ENCODE measurements at places on chromosomes 7 and 10.
A peak's percentile ranks its signal among the peaks of the same experiment; 100 is the strongest.

- DNase-seq: no peak
These were observed 582.2 kb upstream of the ZWINT start for GRCh38 chr10:56943221-56943755.

GRCh38 chr7:100353685-100354330 lies 4.1 kb upstream of the PILRB start:
- DNase-seq: no peak

GRCh38 chr7:47814905-47815613 lies 133.2 kb downstream of the PKD1L1 start:
- DNase-seq: no peak

GRCh38 chr10:60048091-60048501 lies 141.7 kb upstream of the CCDC6 start:
- DNase-seq: peak; percentile 86

GRCh38 chr7:459584-460373 lies 59.9 kb downstream of the PDGFA start:
- DNase-seq: no peak

- no peak for DNase-seq
These were observed 348.0 kb downstream of the SORCS1 start for GRCh38 chr10:106816318-106817085.

DNA sequence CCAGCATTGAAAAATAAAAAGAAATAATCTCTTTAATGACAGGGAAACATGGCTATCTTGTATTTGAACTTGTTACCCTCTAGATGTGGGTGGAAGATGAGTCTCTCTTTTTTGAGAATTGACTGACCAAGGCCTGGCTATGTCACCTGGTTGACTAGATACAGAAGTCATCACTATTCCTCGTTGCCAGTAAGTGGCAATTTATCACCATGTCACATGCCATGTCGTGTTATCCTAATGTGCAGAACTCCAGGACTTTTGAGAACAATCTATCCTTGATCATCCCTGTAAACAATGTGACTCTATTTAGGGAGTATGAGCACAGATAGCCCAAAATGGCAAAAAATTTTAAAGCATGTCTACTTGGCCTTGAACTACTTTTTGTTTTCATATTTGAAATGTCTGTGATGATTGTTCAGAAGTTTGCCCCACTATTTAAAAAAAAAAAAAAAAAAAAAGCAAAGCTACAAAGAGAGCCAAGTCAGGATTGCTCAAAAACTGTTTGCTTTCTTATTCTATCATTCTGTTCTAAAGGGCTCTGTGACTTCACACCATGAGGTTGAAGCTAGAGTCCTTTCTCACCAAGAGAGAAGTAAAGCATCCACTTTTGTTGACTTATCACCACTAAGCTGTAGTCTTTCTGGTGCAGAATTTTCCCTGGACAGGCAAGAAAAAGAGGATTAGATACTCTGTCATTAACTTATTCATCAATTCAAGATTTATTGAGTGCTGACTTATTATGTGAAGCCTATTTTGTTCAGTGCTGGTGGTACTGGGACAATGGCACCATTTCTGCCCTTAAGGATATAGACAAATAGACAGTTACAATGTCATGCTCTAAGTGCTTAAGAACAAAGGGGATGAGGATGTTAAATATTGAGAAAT lies 10.4 kb upstream of the WIPF3 start:
- DNase-seq: no peak

GRCh38 chr10:44069573-44069972 lies 315.3 kb downstream of the CXCL12 start:
- DNase-seq: peak; percentile 35

GRCh38 chr7:36986948-36987724 lies 262.8 kb upstream of the AOAH start:
- peak; percentile 83 for DNase-seq

DNA sequence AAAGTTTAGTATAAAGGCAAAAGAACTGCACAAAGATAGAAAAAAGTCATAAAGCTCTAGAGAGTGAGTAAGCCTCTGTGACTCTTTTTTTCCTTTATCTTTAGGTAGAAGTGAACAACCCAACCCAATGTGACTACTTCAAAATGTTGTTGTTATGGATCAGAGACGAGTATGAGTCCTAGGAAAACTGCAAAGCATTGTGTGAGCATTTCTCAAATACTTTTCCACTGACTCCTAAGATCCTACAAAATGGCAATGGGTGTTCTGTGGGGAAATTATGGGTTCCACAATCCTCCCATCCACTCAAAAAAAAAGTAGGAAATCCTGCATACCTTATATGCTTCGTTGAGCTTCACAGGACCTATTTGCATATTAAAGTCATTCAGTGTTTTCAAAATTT lies 177.1 kb downstream of the DGKI start:
- peak; percentile 67 for DNase-seq

DNA sequence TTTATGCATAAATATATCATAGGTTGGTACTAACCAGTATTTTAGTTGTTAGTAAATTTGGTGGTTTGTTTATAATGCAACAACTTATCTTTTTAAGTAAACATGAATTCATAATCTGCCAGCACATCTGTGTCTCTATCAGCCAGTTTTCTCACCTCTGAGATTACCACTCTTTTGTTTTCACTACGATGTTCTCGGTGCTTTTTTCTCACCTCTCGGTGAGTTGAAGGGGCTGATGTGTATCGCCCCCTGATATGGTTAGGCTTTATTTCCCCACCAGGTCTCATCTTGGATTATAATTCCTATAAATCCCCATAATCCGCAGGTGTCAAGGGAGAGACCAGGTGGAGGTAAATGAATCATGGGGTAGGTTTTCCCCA lies 114.1 kb downstream of the CAMK1D start:
- no peak for DNase-seq

- DNase-seq: peak; percentile 71
These were observed 75.6 kb downstream of the CCDC6 start for GRCh38 chr10:59830601-59831259.

DNA sequence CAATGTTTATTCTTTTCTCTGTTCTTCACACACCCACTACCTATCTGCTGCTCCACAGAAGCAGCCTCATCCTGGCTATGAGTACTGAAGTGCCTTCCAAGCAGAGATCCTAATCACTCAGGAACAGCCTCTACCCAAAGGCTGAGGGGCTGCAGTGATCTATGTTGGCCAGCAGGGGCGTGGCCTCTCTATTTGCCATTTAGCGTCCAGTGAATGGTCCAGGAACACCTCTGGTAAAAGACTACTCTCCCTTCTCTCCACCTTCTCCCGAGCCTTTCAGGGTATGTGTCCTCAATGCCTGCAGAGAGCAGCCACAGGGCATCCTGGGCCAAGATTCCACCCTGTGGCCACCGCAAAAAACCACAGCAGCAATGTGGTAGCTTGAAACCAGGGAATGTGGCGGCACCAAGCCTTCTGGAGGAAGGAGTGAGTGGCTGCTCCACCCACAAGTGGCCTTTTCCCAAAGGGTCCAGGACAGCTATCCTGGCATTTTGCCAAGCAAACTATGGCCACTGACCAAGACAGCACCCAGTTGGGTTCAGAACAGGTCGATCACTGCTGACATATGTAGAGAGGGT lies 70.9 kb downstream of the SYPL1 start:
- DNase-seq: peak; percentile 57

DNA sequence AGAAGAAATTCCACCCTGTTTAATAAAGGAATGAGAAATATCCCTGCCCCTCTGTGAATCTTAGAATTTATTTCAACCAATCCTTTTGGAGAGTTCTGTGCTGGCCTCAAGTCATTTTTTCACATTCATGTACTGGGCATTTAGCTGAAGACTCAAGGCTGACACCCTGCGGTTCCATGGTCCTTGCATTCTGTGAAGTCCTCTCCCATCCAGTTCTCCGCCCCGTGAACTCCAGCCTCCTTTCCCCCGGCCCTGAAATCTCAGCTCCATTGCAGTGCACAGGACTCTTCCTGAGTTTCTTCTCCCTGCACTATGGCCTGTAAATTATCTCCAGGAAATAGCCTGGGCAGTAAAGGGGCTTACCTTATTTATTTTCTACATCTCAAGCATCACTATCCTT lies 183.0 kb upstream of the KCND2 start:
- DNase-seq: no peak

DNA sequence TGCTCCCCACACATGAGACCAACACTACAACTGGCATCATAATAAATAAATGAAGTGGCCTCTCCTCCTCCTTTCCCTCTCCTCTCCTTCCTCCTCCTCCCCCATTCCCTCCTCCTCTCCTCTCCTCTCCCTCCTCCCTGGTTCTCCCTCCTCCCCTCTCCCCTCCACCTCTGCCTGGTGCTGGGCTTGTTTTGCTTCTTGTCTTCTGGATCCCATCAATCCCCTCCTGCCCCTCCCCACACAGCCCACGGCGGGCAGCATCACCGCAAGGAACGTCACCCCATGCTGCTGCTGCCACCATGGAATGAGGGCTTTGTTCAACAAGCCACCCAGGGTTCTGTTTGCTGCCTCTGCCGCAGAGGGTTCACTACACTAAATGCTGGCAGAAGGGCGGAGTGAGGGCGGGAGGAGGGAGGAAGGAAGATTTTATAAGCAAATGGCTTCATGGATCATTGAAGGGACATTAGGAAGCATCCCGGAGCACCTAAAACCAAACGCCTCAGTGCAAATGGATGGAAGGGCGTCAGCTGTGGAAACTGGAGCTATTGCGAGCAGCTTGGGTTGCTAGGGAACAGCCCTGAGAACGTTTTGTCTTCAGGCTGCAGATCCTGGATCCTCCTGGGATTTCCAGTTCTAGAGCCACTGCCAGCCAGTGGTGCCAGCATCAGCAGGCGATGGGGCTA lies 379.7 kb upstream of the ZMIZ1 start:
- peak; percentile 70 for DNase-seq

GRCh38 chr7:104240401-104240800 lies 32.6 kb upstream of the ORC5 start:
- no peak for DNase-seq

DNA sequence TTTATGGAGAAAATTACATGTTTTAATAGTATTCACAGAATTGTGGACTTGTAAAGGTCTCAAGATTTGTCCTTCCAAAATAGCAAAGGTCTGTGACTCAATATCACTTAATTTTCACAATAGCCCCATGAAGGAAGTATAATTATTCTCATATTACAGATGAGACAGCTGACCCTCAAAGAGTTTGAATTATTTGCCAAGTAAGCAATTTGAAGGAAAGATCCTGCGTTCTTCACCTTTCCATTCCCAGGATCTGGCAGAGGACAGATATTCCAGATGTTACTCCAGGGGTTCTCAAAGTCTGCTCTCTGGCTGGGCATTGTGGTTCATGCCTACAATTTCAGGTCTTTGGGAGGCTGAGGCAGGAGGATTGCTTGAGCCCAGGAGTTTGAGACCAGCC lies 559.4 kb upstream of the AUTS2 start:
- DNase-seq: no peak

GRCh38 chr10:34184939-34185386 lies 630.1 kb downstream of the PARD3 start:
- DNase-seq: no peak

All from astrocyte of the hippocampus (primary cell).